ENCODE measurements at places on chromosomes 13 and 19.

GRCh38 chr13:18951412-18951811 lies 230.2 kb downstream of the TUBA3C start:
- DNase-seq: no peak

GRCh38 chr19:45352471-45352870 lies 11.9 kb downstream of the KLC3 start:
- no peak for DNase-seq

GRCh38 chr13:25908366-25908765 lies 143.4 kb downstream of the SHISA2 start:
- no peak for DNase-seq

DNA sequence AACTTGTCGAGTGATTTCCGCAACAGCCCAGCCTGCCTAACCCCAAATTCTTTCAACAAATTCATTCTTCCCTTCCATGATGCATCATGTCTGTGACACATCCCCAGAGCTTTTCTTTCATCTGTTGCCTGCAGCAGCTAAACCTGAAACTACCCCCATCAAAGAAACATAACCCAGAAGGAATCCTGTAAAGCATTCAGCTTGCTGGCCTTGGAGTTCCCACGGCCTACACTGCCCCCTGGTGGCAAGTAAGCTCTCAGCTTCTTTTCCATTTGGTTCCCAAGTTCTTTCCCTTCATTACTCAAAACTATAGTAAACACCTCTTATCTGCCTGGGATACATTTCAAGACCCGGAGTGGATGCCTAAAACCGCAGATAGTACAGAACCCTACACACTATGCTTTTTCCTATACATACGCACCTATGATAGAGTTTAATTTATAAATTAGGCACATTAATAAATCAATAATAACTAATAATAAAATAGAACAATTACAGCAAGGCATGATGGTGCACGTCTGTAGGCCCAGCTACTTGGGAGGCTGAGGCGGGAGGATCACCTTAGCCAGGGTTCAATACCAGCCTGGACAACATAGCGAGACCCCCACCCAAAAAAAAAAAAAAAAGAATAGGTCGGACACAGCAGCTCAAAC lies 7.4 kb downstream of the ETHE1 start:
- DNase-seq: peak; percentile 51

GRCh38 chr19:40365613-40366401 lies 17.3 kb downstream of the PLD3 start:
- peak; percentile 1 for DNase-seq

DNA sequence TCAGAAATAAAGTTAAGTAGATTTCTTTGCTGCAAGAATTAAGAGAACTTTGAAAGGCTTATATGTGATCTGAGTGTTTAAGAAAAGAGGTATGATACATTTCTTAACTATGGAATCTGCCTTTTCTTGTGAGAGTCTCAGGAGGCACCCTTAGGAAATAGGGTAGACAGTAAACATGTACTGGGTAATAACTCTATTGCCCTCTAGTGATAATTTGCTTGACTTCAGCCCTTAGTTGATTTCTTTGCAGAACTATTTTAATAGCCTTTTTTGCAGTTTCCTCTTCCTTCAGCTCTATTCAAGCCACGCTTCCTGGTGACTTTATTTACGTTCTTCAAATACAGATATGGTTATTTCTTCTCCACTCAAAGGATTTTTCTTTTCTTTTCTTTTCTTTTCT lies 37.0 kb upstream of the CCNA1 start:
- no peak for DNase-seq

All from NCI-H2029 treated with DMSO at 0.1 percent for 48 hours (cell line).